ENCODE measurements at places on chromosomes 3 and 15.

DNA sequence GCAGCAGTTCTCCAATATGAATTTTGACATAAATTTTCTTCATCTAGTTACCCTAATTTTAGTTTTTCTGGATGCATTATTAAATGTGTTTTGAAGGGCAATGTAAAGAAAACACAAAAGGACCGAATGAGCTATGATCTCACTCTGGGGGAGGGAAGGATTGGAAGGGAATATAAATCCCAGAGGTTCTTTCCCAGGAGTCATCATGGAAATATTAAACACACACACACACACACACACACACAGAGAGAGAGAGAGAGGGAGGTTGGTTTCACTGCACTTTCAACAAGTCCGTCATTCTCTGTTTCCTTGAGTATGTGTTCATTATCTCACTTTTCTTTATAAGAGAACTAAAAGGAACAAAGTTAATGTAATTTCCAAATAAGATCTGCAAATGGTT, 70.7 kb upstream of the DCBLD2 start:
- peak; percentile 92 for DNase-seq

GRCh38 chr3:196340466-196340865, 2.3 kb upstream of the TM4SF19 start:
- DNase-seq: no peak

DNA sequence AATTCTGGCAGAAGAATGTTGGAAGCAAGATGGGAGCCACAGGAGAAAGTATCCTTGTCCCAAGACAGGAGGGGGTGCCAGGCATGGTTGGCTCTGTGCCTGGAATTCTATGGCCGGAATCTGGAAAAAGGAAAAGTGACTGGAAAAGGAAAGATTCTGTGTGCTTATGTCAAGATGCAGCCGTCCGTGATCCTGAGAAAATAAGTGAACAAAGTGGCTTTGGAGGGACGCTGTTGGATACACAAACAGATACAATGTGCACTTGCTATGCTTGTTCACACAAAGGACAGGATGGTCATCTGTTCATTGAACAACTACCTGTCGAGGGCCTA, 28.5 kb upstream of the MUC20 start:
- DNase-seq: no peak

- DNase-seq: no peak
These were observed 75.0 kb downstream of the HCN4 start for GRCh38 chr15:73293773-73294172.

- DNase-seq: peak; percentile 55
These were observed 858 bp downstream of the RBM5 start for GRCh38 chr3:50089609-50089945.

DNA sequence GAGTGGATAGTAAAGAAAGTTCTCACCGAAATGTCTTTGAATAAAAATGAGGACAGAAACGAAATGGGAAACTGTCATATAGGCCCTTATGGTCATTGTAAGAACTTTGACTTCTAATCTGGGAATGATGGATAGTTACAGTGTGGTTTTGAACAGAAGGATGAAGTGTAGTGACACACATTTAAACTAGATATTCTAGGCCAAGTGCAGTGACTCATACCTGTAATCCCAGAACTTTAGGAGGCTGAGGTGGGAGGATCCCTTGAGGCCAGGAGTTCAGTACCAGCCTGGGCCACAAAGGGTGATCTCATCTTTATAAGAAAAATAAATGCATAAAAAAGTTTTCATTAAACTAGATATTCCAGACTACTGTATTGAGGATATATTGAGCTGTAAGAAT, 452.8 kb downstream of the ROBO1 start:
- DNase-seq: no peak

- no peak for DNase-seq
These were observed 57.4 kb downstream of the CDCP1 start for GRCh38 chr3:45088543-45089358.

GRCh38 chr3:127718916-127719290, 46.2 kb downstream of the ABTB1 start:
- no peak for DNase-seq

GRCh38 chr15:99326235-99326634, 75.0 kb downstream of the LRRC28 start:
- no peak for DNase-seq

GRCh38 chr3:38039899-38040261, 872 bp downstream of the DLEC1 start:
- DNase-seq: peak; percentile 18

- DNase-seq: peak; percentile 85
These were observed 225.6 kb upstream of the ROPN1 start for GRCh38 chr3:124217542-124217941.

DNA sequence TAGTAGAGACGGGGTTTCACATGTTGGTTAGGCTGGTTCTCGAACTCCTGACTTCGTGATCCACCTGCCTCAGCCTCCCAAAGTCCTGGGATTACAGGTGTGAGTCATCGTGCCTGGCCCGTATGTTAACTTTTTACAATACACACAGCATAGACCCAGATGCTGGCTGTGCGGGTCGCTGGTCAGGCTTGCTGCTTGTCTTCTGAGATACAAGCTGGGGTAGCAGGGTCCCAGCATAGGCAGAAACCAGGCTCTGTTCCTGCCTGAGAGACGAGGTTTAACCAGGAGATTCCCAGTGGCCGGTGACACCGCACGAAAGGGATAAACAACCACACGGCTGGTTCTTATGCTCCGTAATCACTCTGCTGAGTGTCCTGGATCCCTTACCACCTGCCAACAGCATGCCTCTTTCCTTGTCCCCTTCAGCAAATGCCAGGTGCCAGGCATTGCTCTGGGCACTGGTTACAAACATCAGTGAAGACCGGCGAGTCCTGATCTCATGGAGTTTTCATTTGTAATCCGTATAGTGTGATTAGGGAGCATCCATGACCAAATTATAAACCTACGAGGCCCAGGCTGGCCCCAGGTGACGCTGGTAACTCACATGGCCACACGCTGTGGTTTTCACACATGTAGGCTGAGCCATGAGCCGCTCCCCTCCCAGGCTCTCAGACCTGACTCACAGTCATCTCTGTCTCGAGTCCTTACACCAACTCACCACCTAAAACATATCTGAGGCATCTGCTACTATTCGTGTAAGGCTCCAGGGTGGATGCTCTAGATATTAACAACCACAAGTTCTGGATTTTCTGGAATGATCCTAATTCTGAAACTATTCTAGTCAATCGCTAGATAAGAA, 125.7 kb downstream of the PDZRN3 start:
- no peak for DNase-seq

DNA sequence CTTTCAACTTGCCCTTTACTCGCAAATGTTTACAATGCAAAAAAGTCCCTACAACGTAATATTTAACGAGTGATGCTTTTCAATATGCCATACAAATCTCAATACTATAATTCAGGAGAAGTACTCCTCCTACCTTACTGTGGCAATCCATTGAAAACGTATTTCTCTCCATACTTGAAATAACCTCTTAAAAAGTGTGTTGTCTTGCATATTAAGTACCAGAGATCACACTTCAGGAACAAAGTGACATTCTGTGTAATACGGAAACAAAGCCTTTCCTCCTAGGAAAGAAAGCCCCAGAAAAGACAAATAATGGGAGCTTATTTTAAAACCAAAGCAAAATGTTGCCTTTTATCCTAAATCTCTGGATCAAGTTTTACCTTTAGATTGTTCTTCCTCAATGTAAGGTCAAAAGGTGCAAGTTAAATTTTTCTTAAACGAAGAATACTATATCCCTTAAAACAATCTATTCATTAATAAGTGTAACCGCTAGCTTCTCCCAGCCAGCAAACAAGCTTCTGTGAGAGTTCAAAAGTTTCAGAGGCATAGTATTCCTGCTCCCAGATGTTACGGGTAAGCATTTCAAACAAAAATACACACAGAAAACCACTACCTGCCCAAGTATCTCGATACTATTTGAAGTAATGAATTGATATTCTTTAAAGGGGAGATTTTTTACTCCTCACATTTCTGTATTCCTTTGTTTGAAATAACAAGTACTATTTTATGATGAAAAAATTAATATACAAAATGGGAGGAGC, 1.7 kb downstream of the TJP1 start:
- DNase-seq: peak; percentile 43

DNA sequence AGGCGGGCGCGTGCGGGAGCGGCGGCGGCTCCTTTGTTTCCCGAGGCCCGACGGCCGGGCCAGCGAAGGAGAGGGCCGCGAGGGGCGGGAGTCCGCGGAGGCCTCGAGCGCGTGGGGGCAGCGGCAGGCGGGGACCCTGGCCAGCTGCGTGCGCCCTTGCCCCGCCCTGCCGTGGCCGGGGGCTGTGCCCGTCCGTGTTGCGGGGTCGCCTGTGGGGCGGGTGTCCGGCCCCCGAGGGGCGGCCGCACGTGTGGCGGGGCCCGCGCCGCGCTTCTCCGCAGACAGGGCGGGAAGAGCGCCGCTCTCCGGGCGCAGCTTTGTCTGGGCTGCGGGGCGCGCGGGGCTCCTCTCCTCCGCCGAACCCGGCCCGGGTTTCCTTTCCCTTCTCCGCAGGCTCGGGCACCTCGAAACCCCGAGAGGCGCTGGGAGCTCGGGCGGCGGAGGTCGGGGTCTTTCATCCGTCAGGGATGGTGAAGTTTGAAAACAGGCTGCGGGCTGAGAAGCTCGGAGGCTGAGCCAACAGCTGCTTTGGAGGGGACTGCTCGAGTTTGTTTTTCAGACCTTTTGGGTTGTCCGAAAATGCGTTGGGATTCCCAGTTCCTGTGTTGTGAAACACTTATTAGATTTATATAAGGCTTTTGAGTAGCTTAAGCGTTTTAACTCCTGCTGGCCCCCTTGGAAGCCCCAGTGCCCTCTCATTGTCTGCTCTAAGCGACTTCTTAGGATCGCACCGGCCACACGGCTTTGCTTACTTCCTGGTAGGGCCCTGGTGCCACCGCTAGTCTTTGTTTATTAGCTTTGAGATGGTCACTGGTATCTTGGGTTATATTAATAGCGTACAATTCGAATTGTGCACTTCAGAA, 817 bp downstream of the USP3 start:
- DNase-seq: peak; percentile 80

GRCh38 chr15:84001655-84002054, 233.9 kb upstream of the GOLGA6L4 start:
- no peak for DNase-seq

GRCh38 chr3:14237457-14237856, 58.8 kb downstream of the LSM3 start:
- no peak for DNase-seq

DNA sequence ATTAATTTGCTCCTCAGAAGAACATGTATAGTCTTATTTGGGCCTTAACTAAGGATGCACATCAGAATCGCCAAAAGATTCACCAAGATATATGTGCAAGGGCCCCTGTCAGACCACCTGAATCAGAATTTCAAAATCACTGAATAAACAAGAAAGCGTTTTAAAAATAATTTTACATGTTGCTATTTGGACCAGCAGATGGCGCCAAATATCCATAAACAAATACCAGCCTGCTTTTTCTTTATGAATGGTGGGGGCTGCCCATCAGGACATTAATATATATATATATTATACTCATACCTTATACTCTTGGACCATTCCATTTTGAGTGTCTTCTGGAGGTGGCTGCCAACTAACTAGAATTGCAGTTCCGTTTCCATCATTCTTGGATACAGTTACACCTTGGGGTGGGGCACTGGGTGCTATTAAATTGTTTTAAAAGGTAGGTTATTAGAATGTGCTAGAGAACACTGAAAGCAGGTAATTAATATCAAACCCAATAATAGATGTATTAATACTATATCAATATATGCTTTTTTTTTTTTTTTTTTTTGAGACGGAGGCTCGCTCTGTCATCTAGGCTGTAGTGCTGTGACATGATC, 1108.3 kb downstream of the ROBO1 start:
- DNase-seq: peak; percentile 71

- DNase-seq: peak; percentile 60
These were observed 32.6 kb downstream of the HACD2 start for GRCh38 chr3:123552095-123552714.

DNA sequence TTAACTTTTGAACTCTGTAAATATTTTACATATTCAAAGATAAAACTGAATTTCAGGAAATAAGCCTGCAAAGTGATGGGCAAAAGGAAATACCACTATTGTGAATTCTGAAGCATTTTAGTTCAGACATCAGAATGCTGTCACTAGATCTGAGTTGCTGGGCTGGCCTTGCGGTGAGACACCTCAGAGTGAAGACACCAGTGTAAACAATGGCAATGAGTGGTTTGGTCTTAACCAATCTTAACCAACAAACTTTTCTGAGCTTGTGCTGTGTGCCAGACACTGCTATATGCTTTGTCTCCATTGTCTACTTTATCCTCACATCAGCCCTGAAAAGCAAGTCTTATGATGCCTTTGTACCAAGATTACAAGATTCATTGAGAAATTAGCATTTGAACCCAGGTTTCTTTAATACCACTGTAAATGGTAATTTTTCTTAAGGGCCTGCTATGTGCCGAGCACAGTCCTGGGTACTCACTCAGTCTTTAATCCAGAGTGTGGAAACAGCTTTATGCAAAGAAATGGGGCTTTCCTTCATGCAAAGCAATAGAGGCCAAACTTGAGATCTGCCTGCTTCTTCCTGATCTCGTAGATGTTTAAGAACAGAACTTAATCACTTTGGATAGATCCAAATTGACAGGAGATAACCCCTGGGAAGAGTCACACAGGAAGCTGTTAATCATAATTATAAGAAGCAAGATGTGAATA, 55.0 kb downstream of the TMEM39A start:
- no peak for DNase-seq

GRCh38 chr3:63808633-63809032, 10.5 kb upstream of the C3orf49 start:
- no peak for DNase-seq

DNA sequence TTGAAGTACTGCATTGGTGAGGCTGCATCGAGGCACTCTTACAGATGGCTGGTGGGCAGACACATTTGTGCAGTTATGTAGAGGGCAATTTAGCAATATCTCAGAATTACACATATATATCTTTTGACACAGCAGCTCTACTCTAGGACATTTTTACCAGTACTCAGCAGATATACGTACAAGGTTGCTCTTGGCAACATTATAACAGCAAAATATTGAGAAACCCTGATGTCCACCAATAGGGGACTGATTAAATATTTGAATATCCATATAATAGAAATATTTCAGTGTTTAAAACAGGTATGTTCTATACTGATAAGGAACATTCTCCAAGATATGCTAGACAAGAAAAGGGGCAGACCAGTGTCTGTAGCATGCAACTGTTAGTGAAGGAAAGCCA, 7.9 kb upstream of the FBXO22 start:
- no peak for DNase-seq

DNA sequence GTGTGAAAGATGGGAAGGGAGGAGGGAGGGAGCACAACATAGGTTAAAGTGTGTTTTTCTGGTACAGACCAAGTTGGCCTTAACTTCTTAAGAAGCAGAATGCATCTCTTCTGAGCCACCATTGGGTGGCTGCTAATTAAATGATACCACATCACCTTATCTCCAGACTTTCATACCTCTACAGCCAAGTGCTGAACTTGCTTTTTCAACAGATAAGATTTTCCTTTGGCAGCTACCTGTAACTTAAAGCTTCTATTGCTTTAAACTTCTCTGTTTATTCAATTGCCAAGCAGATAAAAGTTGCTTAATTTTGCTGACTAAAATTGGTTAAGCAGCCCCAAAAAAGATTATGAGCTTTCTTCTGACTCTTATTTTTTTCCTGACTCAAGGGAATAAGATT, 292.4 kb upstream of the SGO1 start:
- DNase-seq: peak; percentile 7
